ENCODE measurements at places on chromosomes 12 and 14.

DNA sequence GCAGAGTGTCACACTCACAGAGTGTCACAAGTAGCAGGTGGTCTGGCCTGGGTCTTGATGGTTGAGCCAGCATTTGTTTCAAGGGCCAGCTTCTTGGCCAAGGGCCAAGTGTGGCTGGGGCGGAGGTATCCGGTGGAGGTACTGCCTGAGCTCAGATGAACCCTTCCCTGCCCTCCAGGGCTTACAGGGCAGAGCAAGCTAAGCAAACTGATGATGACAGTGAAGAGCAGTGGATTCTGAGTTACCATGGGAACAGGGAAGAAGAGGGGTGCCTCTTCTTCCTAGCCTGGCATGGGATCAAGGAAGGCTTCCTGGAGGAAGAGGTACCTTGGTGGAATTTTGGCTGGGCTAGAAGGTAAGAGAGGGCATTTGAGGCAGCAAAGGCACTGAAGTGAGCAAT, 35.7 kb downstream of the MVK start:
- DNase-seq = no peak

DNA sequence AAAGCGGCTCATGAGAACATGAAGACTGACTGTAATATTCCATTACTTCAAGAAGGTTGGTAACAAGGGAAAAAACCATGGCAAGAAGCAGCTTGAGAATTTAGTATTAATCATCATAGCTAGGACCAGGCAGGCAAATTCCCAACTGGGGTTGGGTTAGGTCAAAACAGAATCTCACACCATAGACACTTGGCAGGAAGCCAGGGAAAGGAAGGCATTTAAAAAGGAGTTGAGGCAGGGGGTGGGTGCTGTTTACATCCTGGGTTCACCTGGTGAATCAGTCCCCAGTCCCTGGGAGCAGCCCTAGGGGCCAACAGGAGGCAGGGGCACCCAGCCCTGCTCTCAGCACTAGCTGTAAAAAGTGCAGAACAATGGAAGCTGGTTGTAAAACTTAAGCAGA, 108.6 kb downstream of the EGLN3 start:
- DNase-seq = no peak

GRCh38 chr14:34038358-34039057, 87.6 kb upstream of the EGLN3 start:
- no peak for DNase-seq

- no peak for DNase-seq
These were observed 258.4 kb upstream of the HMGA2 start for GRCh38 chr12:65565601-65566560.

DNA sequence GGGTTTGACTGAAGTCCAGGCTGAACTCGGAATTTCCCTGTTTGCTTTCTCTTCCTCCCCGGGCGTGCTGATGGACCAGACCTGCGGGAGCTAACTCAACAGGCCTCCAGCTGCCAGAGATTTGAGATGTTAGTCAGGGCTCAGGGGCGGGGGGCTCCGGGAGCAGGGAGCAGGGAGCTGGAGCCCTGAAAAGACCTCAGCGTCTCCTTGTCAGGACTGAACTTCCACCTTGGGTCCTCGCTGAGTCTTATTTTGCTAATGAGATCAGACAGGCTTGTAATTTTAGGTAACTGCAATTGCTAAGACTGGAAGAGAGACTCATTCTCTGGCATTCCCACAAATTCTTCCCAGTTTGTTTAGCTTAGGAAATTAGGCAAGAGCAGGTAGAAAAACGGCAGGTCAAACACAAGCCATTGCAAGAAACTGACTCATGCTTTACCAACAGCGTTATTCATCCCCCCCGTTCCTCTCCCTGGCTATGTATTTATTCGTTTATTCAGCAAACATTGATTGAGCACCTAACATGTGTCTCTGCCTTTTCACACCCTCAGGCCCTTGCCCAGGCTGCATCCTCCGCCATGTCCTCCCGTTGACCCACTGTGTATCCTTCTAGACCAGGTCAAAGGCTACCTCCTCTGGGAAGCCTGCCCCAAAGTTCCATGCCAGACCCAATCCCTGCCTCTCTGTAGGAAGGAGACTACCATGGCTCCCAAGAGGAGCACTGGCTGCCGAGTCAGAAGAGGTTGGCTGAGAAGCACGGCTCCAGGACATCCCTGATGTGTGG, 80.4 kb upstream of the DIO3 start:
- peak; percentile 2 for DNase-seq

DNA sequence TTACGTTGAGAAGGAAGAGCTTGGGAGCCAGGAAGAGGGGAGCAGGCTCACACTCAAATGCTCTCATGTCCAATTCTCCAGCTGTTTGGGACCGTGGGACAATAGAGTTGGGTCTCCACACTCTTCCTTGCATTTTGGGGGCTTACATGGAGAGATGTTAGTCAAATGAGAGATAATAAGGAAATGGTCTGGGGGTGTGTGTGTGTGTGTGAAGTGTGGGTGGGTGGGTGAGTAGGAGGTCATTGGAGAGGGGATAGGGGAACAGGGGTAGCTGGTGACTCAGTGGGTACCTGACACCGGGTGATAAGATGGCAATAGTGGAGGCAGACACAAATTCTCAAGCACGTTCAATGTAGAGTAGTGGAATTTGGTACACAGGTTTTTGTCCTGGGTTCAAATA, 68.0 kb downstream of the B4GALNT3 start:
- no peak for DNase-seq

GRCh38 chr14:72033365-72033764, 101.1 kb downstream of the RGS6 start:
- DNase-seq = no peak

DNA sequence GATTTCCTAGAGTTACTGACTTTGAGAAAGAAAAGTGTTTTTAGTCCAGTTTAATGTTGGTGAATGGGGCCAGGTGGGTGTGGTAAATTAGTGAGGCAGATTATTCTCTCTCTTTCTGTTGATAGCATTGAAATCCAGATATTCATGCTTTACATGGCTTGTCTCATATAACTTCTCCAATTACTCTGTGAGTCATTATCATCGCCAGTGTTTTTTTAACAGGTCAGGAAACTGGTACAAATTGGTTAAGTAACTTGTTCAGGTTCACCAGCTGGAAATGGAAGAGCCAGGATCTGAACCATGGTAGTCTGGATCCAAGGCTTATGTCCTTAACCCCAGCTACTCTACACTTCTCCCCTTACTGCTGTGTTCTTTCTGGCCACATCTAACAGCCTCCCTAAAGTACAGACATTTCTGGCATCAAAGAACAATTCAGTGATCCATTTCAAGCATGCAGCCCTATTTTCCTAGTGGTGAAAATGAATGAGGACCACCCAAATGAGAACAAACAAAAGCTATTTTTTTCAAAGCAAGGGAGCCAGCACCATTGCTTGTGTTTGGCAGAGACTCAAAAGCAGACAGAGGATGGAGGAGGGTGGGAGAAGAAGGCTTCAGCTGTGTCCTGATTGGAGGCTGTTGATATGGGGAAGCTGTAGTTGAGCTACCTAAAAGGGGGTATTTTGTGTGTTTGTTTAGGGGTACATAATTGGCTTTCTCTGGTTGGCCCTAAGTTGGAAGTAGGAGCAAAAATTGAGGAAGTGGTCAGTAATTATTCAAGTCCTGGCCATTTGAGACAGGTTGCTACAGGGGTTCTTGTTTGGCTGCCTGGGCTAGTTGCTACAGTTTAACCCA, 1.7 kb downstream of the IRAK3 start:
- no peak for DNase-seq

DNA sequence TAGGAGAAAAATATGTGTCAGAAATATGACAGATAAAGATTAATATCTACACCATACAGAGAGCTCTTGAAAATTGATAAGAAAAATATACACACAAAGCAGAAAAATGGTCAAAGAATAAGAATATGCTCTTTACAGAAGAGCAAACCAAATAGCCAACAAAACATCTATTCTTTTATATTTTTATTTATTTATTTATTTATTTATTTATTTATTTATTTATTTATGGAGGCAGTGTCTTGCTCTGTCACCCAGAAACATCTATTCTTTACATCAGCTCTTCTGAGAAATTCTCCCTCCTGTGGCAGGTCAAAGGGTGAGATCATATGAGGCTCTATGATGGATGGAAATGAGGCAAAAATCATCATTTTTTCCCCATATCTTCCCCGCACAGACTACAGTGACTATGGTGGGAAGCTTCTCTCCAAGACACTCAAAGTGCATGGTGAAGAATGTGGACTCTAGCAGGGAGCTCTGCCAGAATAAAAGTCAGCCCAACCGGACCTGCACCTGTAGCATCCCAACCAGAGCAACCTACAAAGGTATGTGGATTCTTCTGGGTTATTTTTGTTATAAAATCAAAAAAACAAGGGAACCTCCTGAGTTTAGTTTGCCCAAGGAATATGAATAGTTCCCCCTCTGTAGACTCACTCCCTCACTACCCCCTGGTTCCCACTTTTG, 71.4 kb downstream of the PLXNC1 start:
- DNase-seq = no peak

- no peak for DNase-seq
These were observed 65.5 kb upstream of the PRKD1 start for GRCh38 chr14:29993143-29993542.

DNA sequence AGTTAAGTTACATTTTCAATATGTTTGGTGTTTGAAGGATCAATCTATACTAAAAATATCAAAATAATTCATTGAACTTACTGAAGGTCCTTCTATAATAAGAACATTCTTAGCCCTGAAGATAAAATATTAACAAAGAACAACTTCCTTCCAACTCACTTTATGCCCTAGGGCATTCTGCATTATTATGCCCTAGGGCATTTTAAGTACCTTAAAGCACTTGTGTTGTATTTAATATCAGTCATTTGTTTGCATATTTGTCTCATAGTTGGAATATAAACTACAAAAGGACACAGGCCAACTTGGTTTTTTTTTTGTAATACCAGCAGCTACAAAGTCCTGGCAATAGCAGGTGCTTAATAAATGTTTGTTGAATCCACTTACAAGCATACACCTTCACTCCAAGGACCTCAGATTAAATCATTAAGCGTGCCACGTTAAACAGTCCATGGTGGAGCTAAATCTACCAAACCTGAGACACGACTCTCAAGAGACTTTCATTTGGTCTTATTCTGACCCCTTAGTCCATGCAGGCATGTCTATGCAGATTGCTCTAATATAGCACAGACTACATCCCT, 50.7 kb downstream of the EPS8 start:
- no peak for DNase-seq

GRCh38 chr14:73789989-73790581, 61.5 kb upstream of the PTGR2 start:
- DNase-seq = no peak

GRCh38 chr14:99137913-99138571, 134.0 kb downstream of the BCL11B start:
- no peak for DNase-seq

DNA sequence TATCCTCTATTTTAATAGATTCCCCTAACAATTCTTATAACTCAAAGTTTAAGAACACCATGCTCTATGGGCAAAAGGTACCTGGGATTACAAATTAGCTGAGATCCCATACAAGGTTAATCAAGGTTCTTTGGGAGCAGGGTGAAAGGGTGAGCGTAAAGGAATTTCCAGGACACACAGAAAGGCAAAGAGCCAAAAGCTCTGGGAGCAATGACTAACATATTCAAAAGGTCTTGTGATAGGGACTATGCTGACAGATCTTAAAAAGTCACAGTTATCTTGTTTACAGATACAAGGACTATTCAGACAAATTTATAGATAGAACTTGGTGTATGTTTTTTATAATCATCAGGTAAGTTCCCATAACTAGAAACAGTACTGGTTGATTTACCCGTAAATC, 19.5 kb upstream of the PPFIBP1 start:
- DNase-seq = no peak

GRCh38 chr12:108584456-108585065, 13.3 kb downstream of the TMEM119 start:
- no peak for DNase-seq

GRCh38 chr14:90677484-90678050, 138.7 kb downstream of the TTC7B start:
- DNase-seq = no peak

DNA sequence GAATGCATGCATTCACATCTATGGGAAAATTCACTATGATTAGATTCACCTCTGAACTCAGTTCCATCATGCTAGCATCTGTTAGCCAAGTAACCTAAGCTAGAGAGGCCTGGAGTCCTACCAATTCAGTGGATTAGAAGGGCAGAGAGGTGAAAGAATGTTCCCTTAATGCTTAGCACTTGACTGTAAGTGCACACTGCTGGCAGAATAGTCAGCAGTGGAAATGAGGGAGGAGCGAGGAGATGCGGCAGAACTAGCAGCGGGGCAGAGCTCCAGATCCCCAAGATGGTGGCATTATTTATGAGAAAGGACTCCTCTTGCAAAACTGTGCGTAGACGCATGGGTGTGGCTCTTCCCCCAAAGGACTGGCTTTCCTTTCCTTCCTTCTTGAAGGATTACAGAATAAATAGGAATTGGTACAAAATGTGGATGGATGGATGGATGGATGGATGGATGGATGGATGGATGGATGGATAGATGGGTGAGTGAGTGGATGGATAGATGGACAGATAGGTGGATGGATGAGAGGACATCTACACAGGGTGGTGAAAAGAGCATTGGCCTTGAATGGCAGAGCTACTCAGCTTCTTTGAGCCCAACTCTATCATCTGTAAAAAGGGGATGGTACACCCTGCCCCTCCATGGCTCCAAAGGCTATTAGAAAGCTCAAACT, 227.2 kb downstream of the CHST11 start:
- DNase-seq = no peak

- peak; percentile 77 for DNase-seq
These were observed 545 bp downstream of the YARS2 start for GRCh38 chr12:32755051-32755653.

DNA sequence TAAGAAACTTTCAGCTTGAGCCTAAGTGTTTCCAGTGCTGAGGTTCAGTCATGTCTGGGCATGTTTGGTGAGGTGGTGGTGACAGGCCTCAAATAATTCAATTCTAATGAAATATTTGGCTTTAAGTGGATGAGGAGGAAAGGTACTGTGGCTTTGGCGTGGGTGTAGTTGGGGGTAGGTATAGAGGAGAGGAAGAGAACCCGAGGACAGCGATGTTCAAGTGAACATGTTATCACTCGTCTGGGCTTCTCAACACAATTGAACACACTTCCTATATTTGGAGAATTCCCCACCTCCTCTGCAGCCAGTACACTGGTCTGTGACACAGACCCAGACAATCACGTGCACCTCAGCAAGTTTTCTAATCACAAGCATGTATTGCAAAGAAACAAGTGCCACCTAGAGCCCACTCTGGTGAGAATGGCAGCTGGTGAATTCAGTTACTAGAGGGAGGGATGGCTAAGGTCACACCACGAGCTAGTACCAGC, 53.0 kb downstream of the IFNG-AS1 start:
- DNase-seq = no peak

GRCh38 chr12:56222531-56222895, 791 bp upstream of the RNF41 start:
- no peak for DNase-seq

GRCh38 chr12:115060477-115061168, 376.6 kb upstream of the TBX3 start:
- DNase-seq = no peak

Data from activated naive CD4-positive, alpha-beta T cell treated with anti-CD3 and anti-CD28 coated beads, Interleukin-2, amount 50 U/mL, for 16 hours (primary cell).